ENCODE measurements at places on chromosomes 12 and 14.

DNA sequence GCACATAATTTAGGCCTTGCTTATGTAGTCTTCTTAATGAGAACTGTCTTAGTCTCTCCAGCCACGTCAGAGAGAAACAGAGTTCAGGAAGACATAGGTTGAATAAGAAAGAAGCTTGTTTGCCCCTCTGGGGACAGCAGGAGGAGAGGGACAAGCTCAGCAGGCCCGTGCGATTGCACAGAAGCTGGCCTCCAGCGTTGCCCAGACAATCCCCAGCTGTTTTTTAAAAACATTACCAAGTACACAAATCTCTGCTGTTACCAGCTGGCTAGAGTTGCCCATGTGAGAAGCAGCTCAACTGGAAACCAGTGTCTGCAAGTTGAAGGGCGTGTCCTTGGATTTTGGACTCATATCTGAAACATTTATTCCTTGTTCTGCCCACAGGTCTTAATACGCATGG is 232.6 kb downstream of the EFCAB11 start:
- no peak for DNase-seq

GRCh38 chr12:114499338-114499737 is 93.4 kb upstream of the TBX5 start:
- DNase-seq: no peak

GRCh38 chr14:51058382-51058781 is 36.5 kb downstream of the TRIM9 start:
- no peak for DNase-seq

GRCh38 chr14:71021347-71022011 is 114.2 kb downstream of the PCNX1 start:
- no peak for DNase-seq

GRCh38 chr12:56521590-56522371 is at the start of gene RBMS2:
Gene RBMS2 (plus strand): TSS chr12:56521820. CDS start chr12:56522024, 204 bp downstream.
- DNase-seq: no peak

DNA sequence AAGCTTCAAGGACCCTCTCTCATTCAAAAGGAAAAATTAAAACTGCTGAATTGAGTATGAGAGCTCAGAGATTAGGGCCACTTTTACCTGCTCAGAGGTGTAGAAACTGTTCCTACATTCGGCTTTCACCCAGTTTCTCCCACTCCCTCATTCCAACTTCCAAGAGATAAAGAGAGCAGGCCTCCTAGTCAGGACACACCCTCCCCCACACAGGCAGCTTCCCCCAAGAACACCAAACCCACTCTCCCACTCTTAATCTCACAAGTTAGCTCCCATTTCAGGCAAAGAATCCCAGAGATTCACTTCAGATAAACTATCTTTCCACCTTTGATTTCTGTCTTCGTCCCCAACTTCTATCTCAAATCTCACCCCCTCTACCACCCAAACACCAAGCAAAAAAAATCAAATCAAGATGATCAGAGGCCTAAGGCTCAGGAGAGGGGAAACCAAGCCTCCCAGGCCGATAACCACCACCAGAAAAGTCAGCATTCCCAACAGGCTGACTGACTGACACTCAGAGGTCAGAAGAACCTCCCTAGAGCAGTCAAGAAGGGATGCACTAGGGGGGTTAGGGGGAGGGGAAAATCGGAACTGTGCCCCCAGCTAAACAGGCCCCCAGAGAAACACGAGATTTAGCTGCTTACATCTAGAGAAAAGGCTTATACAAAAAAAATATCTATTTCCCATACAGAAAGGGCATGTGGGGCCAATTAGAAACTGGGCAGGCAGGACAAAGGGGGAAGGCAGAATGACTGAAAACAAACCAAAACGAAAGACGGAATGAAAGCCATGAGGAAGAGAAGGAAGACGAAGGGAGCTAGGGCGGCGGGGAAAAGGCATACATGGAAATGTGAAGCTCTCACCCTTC is 13.2 kb upstream of the CDH24 start:
- no peak for DNase-seq

- no peak for DNase-seq
These were observed 23.2 kb upstream of the MAGOHB start for GRCh38 chr12:10636611-10637010.

DNA sequence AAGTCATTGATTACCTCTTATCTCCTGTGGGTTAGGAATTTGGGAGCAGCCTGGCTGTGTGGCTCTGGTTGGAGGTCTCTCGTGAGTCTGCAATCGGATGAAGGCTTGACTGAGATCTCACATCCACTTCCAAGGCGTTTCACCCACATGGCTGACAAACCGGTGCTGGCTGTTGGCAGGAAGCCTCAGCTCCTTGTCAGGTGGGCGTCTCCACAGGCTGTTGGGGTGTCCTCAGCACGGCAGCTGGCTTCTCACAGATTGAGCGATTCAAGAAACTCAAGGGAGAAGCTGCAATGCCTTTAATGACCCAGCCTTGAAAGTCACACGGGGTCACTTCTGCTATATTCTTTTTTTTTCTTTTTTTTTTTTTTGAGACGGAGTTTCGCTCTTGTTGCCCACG is 28.6 kb upstream of the CORO1C start:
- DNase-seq: no peak

GRCh38 chr12:99334285-99335056 is 313.1 kb upstream of the GARIN6 start:
- no peak for DNase-seq

DNA sequence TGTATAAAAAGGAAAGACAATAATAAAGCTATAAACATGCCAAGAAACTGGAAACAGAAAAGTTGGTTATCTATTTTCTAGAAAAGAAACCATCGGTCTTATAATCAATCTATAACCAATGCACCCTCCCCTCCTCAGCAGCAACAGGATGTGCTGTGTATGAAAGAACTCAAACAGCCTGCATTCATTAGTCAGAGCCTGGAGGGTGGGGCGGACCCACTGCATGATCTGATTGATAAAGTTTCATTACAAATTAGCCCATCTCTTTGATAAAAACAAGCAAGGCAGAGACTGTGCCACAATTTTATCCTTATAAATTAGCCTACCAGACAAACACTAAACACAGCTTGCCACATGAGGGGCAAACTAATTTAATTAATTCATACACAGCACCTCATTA is 448.1 kb downstream of the BCAT1 start:
- no peak for DNase-seq

- no peak for DNase-seq
These were observed 41.7 kb upstream of the EMP1 start for GRCh38 chr12:13154831-13155230.

GRCh38 chr12:110065540-110065939 is 17.2 kb upstream of the C12orf76 start:
- DNase-seq: no peak

DNA sequence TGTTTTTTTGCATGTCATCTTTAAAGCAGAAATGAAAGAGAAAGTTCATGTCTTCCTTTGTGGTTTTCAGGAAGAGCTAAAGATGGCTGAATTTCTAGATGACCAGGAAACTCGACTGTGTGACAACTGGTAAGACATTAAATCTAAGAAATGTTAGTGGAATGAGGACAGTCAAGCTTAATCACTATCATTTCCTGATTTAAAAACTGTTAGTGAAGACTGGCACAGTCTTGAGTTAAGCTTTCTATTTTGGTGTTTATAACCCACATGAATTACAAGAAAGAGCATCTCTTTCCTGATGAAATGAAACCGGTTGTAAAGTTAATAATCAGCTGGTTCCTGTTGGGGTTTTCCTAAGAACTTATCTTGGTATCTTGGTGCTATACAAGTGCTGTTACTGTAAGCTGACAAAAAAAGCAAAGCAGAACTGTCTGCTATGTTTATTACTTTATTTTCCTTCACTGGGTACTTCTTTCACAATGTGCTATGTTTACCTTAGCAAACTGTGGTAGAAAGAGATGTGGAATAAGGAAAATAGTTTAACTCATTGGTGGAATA is 5.2 kb downstream of the TRAFD1 start:
- DNase-seq: no peak

DNA sequence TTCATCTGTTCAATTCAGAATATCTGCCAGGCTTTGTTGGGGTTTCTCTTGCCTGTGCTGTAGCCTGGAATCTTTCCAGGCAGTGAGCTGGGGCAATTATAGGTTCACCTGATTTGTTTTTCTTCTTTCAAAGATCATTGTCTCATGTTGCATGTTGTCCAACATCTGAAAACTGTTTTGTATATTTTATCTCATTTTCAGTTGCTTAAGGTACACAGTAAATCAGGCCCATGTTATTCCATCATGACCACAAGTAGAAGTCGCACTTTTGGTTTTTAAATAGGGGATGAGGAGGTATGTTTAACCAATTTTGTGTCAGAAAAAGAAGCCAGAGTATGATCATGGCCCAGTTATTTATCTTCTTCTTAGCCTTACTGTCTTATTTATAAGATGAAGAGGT is 24.9 kb upstream of the FUT8 start:
- DNase-seq: no peak

GRCh38 chr14:75577090-75577489 is 1.3 kb upstream of the FLVCR2 start:
- no peak for DNase-seq

DNA sequence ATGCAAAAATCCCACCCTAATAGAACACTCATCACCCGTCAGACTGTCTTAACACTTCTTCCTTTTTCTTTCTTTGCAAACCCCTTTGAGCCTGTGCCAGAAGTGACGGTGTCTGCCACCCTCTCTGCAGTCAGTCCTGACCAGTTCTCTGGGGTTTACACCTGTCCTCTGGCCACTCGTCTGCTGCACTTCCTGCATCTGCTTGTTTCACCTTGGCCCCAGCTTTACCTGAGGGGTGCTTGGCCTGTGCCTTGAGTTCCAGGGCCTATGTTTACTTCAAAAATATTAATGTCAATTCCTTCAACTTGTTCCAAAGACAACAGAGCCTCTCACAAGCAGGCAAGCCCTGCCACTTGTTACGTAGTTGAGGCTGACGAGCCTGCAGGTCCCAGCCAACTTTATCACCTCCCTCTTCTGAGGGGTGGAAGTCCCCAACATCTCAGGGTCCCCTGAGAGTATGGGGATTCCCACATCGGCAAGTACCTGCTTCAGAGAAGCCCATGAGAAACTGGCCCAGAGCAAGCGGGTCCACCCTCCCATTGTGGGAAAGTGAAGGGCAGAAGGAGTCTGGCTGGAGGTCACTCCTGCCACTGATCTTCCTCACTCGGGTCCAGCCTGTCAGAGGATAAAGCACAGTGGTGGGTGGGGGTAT is 205.4 kb downstream of the DAD1 start:
- no peak for DNase-seq

DNA sequence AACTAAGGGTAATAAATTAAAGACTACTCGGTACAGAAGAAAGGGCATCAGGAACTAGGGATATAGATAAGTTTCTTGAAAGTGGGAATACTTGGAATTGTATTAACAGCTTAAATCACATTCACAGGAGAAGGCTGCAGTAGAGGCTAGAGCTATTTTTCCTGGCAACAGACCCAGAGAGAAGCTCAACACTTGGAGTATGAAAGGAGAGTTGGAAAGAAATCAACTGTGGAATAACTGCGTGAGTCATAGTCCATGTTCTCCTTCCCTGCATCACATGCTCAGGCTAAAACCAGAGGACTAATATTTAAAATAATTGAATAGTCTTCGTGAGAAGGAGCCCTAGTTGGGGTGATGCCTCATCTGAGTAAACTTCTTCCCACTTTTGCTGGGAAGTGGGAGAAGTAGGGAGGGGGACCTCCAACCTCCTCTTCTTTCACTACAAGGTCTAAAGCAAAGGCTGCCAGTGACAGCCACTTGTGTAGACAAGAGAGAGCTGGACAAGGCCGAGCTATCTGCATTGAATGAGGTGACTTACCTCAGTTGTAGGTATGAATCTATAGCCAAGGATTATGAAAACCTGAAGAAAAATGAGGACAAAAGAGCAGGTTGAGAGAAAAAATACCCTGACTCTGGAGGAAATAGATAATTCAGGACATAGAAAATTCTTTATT is 32.7 kb downstream of the DYRK2 start:
- DNase-seq: no peak

- DNase-seq: no peak
These were observed 123.3 kb downstream of the NCOR2 start for GRCh38 chr12:124443931-124444712.

- DNase-seq: no peak
These were observed 22.0 kb upstream of the TMED10 start for GRCh38 chr14:75198291-75198933.

DNA sequence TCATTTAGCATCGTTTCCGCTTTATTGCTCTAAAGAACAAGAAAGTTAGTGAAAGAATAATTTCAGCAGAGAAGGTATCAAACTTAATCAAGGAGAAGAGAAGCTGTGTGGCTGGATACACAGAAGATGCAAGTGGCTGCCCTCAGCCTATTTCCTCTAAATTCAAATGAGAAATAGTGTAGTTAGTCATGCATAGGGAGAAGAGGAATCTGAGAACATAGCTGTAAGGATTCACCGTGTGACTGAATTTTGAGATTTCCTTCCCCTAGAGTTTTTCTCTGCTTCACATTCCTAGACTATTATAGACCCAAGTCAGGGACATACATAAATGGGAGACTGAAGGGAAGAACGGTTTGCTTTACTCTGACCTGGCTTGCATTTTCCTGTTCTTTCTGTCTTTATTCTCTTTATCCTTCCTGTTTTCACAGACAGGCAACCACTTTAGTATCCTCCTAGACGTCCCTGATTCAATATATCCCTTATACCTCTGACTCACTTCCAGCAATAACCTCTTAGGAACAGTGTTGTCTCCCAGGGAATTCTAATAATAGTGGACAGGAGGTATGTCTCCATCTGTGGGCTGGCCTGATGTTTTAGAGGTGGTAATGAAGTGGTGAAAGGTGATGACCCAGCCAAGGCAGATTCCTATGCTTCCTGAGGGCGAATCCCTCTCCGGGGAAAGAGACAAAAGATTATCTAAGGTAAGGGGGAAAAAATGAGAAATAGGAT is 7.0 kb downstream of the RNASE10 start:
- DNase-seq: no peak

GRCh38 chr12:109864916-109865315 is 15.4 kb downstream of the GLTP start:
- no peak for DNase-seq

GRCh38 chr12:29073631-29074239 is 75.3 kb upstream of the FAR2 start:
- no peak for DNase-seq

DNA sequence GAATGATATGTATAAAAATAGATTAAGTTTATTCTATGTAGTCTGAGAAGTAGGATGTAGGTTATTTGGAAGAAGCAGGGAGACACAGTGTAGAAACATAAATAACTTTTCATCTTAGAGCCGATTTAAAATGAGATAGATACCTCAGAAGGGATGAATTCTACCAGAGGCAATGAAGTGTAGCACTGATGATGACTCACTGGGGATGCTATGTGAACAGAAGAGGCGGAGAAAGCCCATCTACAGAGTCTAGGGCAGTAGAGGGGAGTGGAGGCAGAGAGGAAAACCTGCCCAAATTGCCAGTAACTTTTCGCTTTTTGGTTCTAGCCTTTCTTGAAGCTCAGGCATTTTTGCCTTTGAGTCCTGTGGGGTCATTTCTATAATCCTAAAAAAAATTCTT is 451.8 kb downstream of the ATP23 start:
- no peak for DNase-seq
